A549 treated with DMSO at 1 μM for 4 hours (cell line): ENCODE measurements at places on chromosomes 3 and 15. TPM values are rescaled to one million over a fixed set of nuclear protein-coding genes. Genes with fewer than 3 reads are reported as not detected.

Gene CILP
- 0.05 to 0.08 TPM (median 0.08 TPM) in 5 replicates for total RNA-seq

Gene SLC51B
- total RNA-seq: 10.5 to 15.5 TPM (median 12.1 TPM) in 5 replicates

Gene FBXL22
- total RNA-seq: 0.21 to 0.30 TPM (median 0.26 TPM) in 5 replicates

Gene EFHB
- 0.39 to 1.2 TPM (median 0.71 TPM) in 5 replicates for total RNA-seq
